ENCODE measurements at places on chromosomes 12 and 14. TPM values are rescaled to one million over a fixed set of nuclear protein-coding genes. Genes with fewer than 3 reads are reported as not detected.

DNA sequence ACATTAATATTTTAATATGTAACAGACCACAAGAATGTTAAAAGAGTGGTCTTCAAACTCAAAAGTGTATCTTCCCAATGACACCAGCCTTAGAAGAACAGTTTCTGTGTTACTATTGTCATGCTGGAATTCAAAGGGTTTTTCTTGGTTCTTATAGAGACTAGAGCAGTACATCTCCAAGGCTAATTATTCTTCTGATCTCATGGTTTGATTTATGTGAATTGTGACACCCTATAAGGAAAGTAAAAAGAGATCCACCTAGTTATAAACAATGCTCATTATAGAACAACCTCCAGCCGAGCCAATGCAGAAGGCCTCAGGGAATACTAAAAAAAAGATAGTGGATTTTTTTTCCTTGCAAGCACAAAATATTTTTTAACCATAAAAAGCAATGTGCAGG, 65.5 kb downstream of the PTPRO start:
- no peaks in the 10 kb centered on the region for H3K4me1 ChIP-seq
- H3K36me3 ChIP-seq, result no peaks in the 10 kb centered on the region
- H3K4me3 ChIP-seq, result no peak overlapping the region
- H3K27ac ChIP-seq, result no peak overlapping the region

- peaks cover 24% of the 10 kb centered on the region for H3K4me1 ChIP-seq
- H3K4me3 ChIP-seq, result peak within 1 kb of the TSS; percentile 5
- no peaks in the 10 kb centered on the region for H3K36me3 ChIP-seq
- peaks cover 9% of the 10 kb centered on the region for H3K27me3 ChIP-seq
- peak; percentile 23 for DNase-seq
Observed at GRCh38 chr14:24339284-24340151, at the start of gene RIPK3. Gene RIPK3 (minus strand): TSS chr14:24339991. CDS start chr14:24339826, 165 bp downstream.

DNA sequence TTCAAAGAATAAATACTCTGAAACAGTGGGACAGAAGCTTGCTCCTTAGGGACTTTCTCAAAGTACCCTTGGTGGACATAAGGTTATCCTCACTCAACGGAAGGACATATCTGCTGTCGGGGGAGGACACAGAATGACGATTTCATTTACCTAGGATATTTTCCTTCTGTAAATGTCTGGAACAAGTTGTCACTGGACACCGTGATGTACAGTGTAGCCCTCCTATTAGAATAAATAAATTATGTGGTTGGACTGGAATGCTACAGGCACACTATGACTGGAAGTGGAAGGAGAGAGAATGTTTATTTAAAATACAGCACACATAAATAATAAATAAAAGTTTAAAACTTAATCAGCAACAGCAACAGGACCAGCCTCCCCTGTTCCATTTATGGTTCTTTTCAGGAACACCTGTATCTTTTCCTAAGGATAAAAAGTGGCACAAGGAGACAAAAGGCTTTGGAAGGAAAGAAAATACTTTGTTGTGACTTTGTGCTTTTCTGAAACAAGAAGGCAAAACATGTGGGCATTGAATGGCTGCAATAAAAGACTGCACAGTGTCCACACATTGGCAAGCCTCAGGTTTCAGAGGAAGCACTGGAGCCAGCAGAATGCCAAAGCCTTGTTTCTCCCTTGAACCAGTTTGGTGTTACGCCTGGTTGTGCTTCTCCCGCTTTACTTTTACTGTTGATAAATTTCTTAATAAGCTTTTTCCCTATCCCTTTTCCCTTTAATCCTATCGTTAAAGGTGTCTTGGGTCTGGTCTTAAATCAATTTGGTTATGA, 36.8 kb downstream of the FGD4 start:
- H3K36me3 ChIP-seq, result no peaks in the 10 kb centered on the region
- peak overlapping the region; percentile 99 for H3K27ac ChIP-seq
- H3K4me1 ChIP-seq, result peaks cover 36% of the 10 kb centered on the region
- DNase-seq, result peak; percentile 35
- H3K4me3 ChIP-seq, result no peak overlapping the region

DNA sequence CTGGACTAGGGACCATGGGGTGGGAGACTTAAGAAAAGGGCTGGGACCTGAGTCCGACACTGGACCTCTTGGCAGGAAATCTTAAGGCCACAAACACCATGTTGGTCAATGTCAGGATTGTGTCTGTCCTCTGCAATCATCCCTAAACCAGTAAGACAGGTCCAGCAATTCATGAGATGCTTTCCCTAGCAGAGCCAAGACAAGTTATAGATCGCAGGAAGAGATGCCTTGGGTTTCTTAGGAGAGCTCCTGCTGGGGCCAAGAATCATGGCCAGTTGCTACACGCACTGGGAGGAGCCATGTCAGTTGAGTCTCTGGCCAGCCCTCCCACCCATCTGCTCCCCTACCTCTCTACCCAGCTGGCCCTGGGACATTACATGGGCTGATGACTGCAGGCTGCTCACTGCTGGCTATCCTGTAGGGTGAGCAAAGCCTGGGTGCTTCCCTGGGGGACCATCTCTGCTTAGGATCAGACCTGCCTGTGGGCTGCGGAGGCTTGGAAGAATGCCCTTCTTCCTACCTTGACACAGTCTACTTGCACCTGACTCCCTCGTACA, 14.2 kb downstream of the PLEKHH1 start:
- no peak overlapping the region for H3K27ac ChIP-seq
- DNase-seq, result no peak
- H3K4me1 ChIP-seq, result no peaks in the 10 kb centered on the region

GRCh38 chr14:104099096-104100041, 13.9 kb downstream of the ASPG start:
- no peaks in the 10 kb centered on the region for H3K27me3 ChIP-seq
- no peak for DNase-seq
- H3K4me3 ChIP-seq, result no peak overlapping the region
- no peaks in the 10 kb centered on the region for H3K4me1 ChIP-seq
- H3K36me3 ChIP-seq, result no peaks in the 10 kb centered on the region
- H3K27ac ChIP-seq, result no peak overlapping the region

DNA sequence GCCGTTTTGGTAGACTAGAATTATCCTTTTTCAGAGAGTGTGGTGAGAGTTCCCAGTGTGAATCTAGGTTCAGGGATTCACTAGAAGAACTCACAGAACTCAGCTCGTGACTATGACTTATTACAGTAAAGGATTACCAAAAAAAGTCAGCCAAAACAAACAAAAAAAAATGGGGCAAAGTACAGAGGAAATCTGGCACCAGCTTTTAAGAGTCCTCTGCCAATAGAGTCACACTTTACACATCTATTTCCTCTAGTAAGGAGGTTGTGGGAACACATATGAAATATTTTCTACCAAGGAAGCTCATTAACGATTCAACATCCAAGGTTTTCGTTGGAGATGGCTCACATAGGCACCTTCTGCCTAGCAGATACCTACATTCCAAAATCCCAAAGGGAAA, 28.2 kb downstream of the TSPAN19 start:
- no peak overlapping the region for H3K27ac ChIP-seq
- H3K27me3 ChIP-seq, result no peaks in the 10 kb centered on the region
- no peaks in the 10 kb centered on the region for H3K4me1 ChIP-seq
- no peak overlapping the region for H3K4me3 ChIP-seq

- no peak overlapping the region for H3K4me3 ChIP-seq
- H3K27me3 ChIP-seq, result no peaks in the 10 kb centered on the region
- no peak overlapping the region for H3K27ac ChIP-seq
Observed at GRCh38 chr12:3427956-3428355, 63.0 kb upstream of the PRMT8 start.

- H3K4me1 ChIP-seq, result no peaks in the 10 kb centered on the region
- no peak for DNase-seq
- no peak overlapping the region for H3K4me3 ChIP-seq
- no peak overlapping the region for H3K27ac ChIP-seq
- no peaks in the 10 kb centered on the region for H3K27me3 ChIP-seq
Observed at GRCh38 chr12:18652596-18652995, 85.2 kb downstream of the PLCZ1 start.

GRCh38 chr14:93018366-93018765, 95.4 kb downstream of the CHGA start:
- no peak for DNase-seq
- H3K27me3 ChIP-seq, result no peaks in the 10 kb centered on the region
- no peak overlapping the region for H3K27ac ChIP-seq
- no peaks in the 10 kb centered on the region for H3K4me1 ChIP-seq
- H3K36me3 ChIP-seq, result no peaks in the 10 kb centered on the region
- H3K4me3 ChIP-seq, result no peak overlapping the region

GRCh38 chr14:106883218-106883692, 1356.9 kb downstream of the TMEM121 start:
- H3K4me1 ChIP-seq, result no peaks in the 10 kb centered on the region
- no peak overlapping the region for H3K4me3 ChIP-seq
- no peak overlapping the region for H3K27ac ChIP-seq
- H3K27me3 ChIP-seq, result no peaks in the 10 kb centered on the region
- H3K36me3 ChIP-seq, result no peaks in the 10 kb centered on the region

- H3K27ac ChIP-seq, result no peak overlapping the region
- no peak overlapping the region for H3K4me3 ChIP-seq
- DNase-seq, result no peak
Observed at GRCh38 chr12:109711596-109712461, 1.8 kb upstream of the FAM222A start.

COX8C gene
- not detected for polyA plus RNA-seq

TMEM253 gene
- polyA plus RNA-seq, result 0.14 TPM

RERG gene
- polyA plus RNA-seq, result not detected

VPS29 gene
- 111 TPM for polyA plus RNA-seq

ZBTB39 gene
- polyA plus RNA-seq, result 5.9 TPM

SYCP3 gene
- not detected for polyA plus RNA-seq

KRT85 gene
- not detected for polyA plus RNA-seq

OTX2 gene
- not detected for polyA plus RNA-seq

LRP1-AS gene
- polyA plus RNA-seq, result not detected

Measured in endothelial cell of umbilical vein (primary cell).